ENCODE measurements at places on chromosomes 1 and 21.

DNA sequence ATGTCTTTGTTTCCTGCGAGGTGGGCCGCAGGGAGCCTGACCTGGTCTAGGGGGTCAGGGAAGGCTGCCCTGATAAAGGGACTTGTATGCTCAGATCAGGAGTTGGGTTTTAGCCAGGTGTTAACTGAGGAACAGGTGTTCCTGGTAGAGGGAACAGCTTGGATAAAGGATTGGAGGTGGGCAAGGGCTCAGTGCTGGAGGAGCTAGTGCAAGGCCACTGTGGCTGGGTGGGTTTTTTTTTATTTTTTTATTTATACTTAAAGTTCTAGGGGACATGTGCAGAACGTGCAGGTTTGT lies 31.1 kb downstream of the A3GALT2 start:
- DNase-seq, result no peak

DNA sequence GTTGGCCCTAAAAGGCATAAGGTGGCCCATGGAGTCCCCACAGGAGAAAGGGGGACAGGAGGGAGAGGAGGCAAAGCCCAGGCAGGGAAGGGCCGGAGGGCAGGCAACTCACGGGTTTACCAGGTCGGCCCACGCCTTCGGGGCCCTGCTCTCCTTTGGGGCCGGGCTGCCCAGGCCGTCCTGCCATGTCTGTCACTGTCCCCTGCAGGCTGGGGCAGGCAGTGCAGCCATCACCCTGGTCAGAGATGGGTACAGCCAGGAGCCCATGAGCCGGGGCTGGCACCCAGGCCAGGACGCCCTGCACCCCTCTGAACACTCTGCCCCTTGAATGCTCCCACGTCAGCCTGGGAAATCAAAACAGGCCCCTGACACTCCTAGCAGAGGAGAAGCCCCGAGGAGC lies 19.8 kb downstream of the COL16A1 start:
- DNase-seq, result no peak

- DNase-seq, result no peak
Observed at GRCh38 chr1:196078691-196079090, 529.5 kb downstream of the KCNT2 start.

- DNase-seq, result no peak
Observed at GRCh38 chr1:234603221-234604204, 6.5 kb downstream of the IRF2BP2 start.

DNA sequence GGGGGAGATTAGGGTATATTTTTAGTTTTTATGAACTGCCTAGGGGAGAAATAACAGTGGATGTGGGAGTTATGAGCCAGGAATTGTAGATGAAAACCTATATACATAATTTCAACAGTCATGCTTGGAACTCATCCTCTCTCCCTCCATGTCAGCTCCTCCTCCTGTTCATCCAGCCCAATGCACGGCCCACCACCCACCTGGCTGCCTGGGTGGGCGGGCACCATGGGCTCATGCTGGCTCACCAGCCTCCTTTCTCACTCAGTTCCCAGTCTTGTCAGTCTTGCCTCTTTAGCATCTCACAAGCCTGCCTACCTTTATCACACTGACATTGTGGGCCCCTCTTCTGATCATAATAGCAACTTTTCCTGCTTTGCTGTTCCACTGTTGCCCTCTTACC lies 336.0 kb downstream of the DISC1 start:
- DNase-seq, result no peak

- no peak for DNase-seq
Observed at GRCh38 chr1:80375662-80376061, 1369.1 kb upstream of the ADGRL4 start.

GRCh38 chr1:206698011-206698410 lies 13.3 kb downstream of the MAPKAPK2 start:
- no peak for DNase-seq

DNA sequence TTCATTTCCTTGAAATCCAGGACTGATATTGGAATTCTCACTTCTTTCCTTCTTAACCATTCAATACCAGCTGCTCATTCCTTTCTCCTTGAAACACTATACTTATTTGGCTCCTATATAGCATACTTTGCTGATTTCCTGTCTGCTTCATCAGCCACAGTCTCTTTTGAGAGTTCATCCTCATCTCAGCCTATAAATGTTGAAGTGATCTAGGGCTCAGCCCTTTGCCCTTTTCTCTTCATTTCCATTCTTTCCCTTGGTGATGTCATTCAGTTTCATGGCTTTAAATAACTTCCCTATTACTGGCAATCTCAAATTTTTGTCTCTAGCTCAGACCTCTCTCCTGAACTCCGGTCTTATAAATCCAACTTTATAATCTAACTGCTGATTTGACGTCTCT lies 24.1 kb upstream of the RABGAP1L start:
- no peak for DNase-seq

DNA sequence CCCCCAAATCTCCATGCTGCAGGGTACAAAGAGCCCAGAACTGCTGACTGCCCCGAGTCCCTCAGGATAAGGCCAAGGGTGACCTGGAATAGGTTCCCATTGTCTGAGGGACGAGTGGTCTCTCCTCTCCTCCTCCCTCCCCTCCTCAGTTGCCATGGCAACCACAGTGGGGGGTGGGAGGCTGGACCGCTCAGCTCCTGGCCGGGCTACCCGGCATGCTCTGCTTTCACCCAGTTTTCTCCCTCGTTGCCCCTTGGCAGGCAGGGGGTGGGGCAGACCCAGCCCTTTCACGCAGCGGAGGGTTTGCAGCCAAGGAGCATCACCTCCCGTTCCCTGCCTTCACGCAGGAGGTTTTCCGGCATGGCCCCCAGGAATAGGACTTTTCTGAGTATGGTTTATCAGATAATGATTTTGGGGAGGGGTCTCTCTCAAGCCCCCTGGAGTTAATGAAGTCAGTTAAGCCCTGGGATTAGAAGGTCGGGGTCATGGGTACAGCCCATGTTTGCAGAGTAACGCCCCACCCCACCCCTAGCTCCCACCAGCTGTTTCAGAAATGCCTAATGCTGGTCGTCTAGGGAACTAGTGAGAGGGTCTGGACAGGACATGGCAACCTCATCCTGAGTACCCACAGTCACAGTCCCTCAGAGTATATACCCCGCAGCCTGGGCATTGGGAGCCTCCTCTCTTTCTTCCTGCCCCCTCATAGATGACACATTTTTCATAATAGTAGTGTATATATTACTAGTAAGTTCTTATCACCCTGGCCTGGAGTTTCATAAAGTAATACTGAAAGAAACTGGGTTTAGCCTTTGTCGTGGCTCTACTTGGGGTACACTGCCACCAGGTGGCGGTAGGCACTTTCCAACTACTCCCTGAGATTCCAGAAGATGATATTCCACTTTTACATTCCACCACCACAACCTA lies 20.7 kb downstream of the C1QB start:
- no peak for DNase-seq

- DNase-seq, result no peak
Observed at GRCh38 chr1:86852289-86852688, 61.6 kb downstream of the SELENOF start.

DNA sequence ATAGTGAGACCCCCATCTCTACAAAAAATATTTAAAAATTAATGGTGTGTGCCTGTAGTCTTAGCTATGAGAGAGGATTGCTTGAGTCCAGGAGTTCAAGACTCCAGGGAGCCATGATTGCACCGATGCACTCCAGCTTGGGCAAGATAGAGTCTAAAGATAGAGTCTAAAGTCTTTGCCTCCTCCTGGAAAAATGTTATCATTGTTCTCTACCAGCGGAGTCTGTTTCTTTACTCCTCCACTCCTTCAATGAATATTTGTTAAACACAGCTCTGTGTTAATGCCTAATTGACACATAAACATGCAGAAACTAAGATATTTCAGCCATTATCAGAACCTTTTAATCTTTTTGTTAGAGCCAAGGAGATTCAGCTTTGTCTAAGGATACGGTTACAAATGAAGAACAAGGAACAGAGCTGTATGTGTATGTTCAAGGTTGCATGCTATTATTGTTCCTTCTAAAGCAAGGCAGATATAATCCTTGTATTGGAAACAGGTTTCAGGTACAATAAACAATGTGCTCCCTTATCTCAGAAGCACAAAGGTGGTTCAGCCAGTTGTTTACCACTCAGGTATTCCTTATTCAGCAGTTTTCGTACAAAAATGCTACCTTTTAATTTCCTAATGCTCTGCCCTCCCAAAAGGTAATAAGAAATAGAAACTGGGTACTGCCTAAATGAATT lies 15.4 kb downstream of the OVAAL start:
- DNase-seq, result no peak

GRCh38 chr1:235070819-235071218 lies 57.8 kb downstream of the TOMM20 start:
- DNase-seq, result no peak

DNA sequence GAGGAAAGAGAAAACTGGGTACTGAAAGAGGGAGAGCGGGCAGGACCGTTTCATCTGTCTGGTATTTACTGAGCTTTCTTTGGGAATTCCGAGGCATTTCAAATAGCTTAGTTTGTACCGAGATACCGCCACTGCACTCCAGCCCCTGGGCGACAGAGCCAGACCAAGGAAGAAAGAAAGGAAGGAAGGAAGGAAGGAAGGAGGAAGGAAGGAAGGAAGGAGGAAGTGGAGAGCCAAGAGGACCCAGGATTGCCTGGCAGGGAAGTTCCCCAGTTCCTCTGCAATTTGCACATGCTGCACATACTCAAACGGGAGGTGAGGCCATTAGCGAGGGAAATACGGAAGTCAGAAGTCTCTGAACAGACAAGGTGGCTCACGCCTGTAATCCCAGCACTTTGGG lies 961 bp upstream of the FUCA1 start:
- no peak for DNase-seq

- DNase-seq, result no peak
Observed at GRCh38 chr21:20856926-20857325, 141.3 kb upstream of the NCAM2 start.

- no peak for DNase-seq
Observed at GRCh38 chr21:38989379-38989744, 183.6 kb downstream of the ETS2 start.

GRCh38 chr21:20259031-20259867 lies 739.0 kb upstream of the NCAM2 start:
- DNase-seq, result no peak

DNA sequence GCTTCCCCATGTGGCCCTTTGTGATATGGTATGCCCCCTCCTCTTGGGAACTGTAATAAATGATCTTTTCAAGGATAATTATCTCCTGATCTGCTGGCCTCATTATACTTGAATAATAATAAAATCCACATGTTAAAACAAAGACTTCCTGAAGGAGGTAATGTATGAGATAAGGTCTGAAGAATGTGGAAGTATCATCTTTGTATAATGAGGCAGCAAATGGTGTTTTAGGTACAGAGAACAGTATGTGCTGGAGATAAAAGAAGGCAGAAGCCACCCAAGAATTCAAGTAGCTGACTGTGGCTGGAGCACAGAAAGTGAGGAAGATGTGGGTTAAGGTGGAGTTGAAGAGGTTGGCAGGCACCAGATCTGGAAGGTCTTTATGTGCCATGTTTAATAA lies 12.8 kb upstream of the COG2 start:
- DNase-seq, result no peak

GRCh38 chr1:1788136-1788535 lies 9.9 kb upstream of the NADK start:
- DNase-seq, result no peak

DNA sequence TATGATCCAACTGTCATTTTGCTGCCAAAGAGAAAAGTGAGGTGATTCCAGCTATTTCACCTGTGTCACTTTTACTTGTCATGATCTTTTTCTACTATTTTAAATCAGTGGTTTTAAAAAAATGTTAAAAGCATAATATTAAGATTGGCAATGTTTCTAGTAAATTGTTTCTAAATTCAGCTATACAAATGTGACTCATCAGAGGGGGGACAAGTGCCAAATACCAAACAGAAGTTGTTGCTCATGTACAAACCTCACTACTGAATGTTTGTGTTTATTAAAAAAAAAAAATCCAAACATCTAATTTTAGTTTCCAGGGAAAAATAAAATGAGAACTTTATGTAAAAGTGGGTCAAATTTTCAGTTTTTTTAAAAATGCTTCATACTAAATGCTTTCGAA lies 346.2 kb upstream of the SNX7 start:
- DNase-seq, result no peak

- no peak for DNase-seq
Observed at GRCh38 chr1:234276151-234276788, 97.0 kb upstream of the COA6 start.

GRCh38 chr1:180456191-180456590 lies 46.2 kb downstream of the ACBD6 start:
- DNase-seq, result no peak

GRCh38 chr1:68132426-68133130 lies 82.2 kb upstream of the DIRAS3 start:
- no peak for DNase-seq

- DNase-seq, result peak; percentile 90
Observed at GRCh38 chr1:62436039-62436465, 797 bp upstream of the USP1 start.

DNA sequence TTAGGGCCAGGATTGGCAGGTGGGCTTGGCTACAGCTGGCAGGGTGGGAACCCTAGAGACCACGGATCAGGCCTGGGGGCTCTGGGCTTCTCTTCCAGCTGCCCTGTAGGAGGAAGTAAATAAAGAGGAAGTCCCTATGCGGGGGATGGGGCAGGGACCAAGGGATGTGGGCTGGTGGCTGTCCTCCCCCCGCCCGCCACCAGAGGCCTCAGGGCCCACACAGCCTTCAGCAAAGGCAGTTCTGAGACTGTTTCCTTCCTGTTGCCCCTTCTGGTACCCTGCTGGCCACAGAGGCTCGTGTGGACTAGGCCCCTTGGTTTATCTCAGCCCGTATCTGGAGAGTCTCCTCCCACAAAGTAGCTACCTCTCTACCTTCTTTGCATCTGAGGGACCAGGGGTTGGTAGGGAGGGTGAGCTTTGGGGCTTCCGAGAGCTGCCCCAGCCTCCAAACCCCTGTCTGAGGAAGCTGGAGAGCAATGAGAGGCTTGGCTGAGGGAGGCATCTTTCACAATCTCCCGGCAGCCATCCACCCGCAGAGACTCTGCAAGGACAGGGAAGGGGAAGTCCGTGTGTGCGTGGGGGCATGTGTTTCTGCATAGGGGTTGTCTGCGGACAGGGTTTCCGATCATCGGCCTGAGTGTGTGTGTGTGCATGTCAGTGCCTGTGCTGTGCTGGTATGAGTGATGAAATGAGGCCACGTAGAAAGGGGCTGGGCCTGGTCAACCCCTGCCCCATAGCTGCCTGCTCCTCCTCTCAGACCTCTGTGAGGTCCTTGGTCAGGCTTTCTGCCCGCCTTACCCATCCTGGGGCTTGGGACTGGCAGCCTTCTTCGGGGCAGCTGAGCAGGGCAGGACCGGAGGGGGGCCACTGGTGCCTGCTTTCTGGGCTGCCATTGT lies 12.5 kb downstream of the RPS6KA1 start:
- DNase-seq, result peak; percentile 50

- DNase-seq, result no peak
Observed at GRCh38 chr1:93960641-93961147, 51.5 kb upstream of the GCLM start.

- DNase-seq, result no peak
Observed at GRCh38 chr1:37438869-37439343, 35.5 kb upstream of the ZC3H12A start.

- no peak for DNase-seq
Observed at GRCh38 chr1:37238364-37239224, 204.3 kb upstream of the GRIK3 start.

GRCh38 chr21:37196847-37197246 lies 70.3 kb downstream of the VPS26C start:
- no peak for DNase-seq

All from stimulated activated CD4-positive, alpha-beta T cell treated with anti-CD3 and anti-CD28 coated beads, Interleukin-1b, Interleukin-23, amount 100 ng/mL, for 4 hours (primary cell).